Caki2 (cell line): ENCODE measurements at places on chromosomes 3 and 15. TPM values are rescaled to one million over a fixed set of nuclear protein-coding genes. Genes with fewer than 3 reads are reported as not detected.

DNAJA4 gene
- not detected in 2 replicates for total RNA-seq

- DNase-seq = no peak
These were observed 53.2 kb upstream of the RBSN start for GRCh38 chr3:15152184-15152583.

DNA sequence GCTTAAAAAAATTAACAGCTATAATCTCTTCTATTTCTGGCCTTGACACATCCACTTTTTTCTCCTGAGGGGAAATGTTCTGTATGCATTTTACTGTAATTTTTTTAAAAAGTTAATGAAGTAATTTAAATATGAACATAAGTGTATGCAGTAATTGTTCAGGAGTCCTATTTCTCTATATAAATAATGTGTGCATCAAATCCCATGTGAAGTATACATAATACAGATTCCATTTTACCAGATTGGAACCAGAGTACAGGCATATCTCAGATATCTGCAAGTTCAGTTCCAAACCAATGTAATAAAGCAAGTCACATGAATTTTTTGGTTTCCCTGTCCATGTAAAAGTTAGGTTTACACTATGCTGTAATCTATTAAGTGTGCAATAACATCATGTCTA is 26.6 kb downstream of the CCPG1 start:
- no peak for DNase-seq

DNA sequence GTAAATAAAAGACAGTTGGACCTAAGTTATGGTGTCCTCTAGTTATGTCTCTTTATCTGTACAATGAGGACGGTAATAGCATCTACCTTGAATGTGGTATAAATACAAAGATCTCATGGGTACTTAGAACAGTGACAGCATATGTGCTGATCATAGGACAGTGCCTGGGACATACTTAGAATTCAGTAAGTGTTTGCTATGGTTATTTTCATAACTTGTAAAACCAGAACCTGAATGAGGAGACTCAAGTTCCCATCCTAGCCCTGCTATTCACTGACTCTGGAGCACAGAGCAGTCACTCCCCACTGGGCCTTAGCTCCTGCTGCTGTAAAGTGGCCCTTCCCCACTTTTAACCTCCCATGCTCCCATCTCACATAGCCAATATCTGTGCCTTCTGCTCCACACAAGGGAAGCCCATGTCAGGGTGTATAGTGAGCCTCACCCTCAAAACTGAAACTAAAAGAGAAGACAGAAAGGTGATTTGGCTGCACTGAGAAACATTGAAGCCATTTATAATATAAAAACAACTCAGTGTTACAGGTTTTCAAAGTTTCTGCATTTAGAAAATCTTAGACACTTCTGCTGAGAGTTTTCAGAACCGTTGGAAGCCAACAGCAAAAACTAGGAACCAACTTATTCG is 225.4 kb upstream of the UBE2E2 start:
- DNase-seq = no peak

DNA sequence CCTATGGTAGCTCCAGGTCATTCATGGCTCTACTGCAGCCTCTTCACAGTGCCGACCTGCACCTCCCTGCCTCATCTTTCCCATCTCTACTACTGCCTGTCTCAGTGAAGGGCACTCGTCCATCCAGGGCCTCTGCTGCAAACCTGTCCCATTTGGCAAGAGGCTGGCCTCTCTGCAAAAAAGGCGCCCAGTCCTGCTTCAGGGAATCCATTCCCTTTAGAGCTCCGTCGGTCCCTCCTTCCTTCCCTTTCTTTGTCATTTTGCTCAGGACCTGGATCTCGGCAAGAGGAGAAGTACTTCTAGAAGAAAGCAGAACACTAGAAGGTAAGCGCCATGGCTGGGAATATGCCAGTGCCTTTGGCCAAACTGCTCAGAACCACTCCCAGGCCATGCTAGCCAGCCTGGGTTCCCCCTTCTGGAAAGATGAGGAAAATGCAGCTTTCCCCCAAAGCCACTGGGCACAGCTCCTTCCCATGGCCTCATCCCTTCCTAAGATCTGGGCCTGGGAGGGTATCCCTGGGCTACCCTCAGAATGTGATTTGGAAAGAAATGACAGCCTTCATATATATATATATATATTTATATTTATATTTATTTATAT is 6.4 kb upstream of the ISL2 start:
- DNase-seq = no peak
